ENCODE measurements at places on chromosomes 1 and 21.

DNA sequence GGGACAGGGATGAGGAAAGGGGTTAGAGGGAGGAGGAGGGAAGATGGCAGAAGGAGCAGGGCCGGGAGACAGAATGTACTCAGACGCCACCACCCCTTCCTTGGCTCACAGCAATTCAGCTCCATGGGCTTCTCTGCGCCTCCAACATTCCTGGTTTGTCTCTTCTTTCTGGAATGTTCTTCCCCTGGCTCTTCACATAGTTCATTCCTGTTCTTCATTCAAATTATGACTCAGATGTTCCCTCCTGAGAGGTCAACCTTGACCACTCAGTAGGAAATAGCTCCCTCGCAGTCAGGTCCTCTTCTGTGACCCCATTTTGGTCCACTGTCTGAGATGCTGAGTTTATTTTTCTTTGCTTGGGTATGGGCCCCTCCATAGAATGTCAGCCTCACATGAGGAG is 203.2 kb downstream of the C1orf94 start:
- no peak for DNase-seq

DNA sequence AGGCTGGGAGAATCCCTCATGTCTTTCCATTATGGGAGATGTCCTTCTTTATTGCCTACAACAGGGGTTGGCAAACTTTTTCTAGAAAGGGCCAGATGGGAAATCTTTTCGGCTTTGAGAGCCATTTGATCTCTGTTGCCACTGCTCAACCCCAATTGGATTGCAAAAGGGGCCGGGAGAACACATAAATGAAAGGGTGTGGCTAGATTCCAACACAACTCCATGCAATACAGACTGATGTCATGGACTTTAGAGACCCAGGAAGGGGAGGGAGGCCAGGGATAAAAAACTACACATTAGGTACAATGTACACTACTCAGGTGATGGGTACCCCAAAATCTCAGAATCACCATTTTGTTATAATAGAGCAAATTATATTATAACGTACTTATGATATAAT is 97.6 kb upstream of the SIM2 start:
- DNase-seq = no peak

DNA sequence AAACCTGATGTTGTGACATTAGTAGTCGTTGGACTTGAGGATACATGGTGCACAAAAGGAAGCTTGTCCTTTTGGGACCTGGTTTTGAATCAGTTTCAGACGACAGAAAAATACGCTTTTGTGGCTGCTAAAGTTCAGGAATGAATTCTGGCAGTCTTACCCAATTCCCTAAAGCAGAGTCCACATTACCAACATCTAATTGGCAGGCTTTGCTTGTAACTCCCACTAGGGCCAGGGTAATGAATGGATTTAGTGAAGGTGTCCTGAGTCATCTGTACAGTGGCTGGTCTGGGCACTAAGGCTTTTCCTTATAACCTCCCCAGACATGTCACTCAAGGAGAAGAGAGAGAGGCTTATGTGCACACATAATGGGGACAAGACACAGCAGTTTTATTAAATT is 66.2 kb upstream of the RNPC3 start:
- DNase-seq = no peak

GRCh38 chr1:30707412-30708360 is 15.7 kb downstream of the MATN1 start:
- peak; percentile 64 for DNase-seq

DNA sequence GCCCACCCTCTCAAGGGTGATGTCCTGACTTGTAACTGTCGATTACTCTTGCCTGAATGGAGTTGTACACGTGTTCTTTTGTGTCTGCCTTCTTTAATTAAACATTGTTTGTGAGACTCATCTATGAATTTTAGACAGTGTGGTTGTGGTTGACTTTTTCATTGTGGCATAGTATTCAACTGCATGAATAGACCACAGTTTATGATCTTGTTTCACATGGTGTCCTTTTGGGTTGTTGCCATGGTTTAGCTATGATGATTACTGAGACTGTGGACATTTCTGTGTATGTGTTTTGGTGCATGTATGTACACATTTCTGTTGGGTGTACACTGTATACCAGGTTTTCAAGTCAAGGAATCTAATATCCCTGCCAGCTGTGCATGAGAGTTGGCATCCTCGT is 30.1 kb downstream of the PRMT2 start:
- DNase-seq = no peak

DNA sequence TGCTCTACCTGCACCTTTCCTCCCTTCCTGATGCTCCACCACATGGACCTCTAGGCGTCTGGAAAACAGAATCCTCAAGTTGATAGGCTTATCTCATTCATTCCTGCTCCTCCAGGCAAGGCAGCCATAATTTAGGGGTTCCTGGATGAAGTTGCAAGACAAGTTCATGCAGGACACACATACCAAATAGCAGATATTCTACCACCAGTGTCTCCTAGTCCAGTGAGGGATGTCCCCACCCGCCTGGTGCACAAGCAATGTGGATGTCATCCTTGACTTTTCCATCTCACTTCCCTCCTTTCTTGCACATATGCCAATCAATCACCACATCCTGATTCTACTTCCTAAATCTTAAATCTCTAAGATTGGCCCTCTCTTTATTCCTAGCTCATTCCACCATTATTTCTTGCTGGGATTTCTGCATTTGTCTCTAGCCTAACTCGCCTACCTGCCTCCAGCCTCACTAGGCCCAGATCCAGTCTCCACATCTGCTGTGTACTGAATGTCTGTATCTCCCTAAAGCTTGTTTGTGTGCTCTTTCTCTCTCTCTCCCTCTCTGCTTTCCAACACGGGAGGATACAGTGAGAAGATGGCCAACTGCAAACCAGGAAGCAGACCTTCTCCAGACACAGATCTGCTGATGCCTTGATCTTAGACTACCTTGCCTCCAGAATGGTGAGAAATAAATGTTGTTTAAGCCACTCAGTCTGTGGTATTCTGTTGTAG is 40.5 kb downstream of the CD34 start:
- DNase-seq = no peak

GRCh38 chr21:42436914-42437313 is 33.2 kb downstream of the UBASH3A start:
- no peak for DNase-seq

GRCh38 chr1:65658122-65658521 is 134.6 kb upstream of the PDE4B start:
- DNase-seq = no peak

- DNase-seq = no peak
Observed at GRCh38 chr1:29969576-29969975, 733.3 kb downstream of the PTPRU start.
